ENCODE measurements at places on chromosomes 13 and 19. TPM values are rescaled to one million over a fixed set of nuclear protein-coding genes. Genes with fewer than 3 reads are reported as not detected.

ZNF878 gene
- total RNA-seq: not detected

IFNL1 gene
- not detected for total RNA-seq

ZNF136 gene
- 1.4 TPM for total RNA-seq

NKPD1 gene
- total RNA-seq: 0.73 TPM

ZNF565 gene
- total RNA-seq: 3.9 TPM

SRRM5 gene
- total RNA-seq: 0.79 TPM

SBSN gene
- 2.4 TPM for total RNA-seq

SIGLEC8 gene
- total RNA-seq: not detected

GPR183 gene
- total RNA-seq: not detected

PLEKHF1 gene
- total RNA-seq: 9.1 TPM

TARM1 gene
- total RNA-seq: not detected

ZNF730 gene
- not detected for total RNA-seq

ZFP14 gene
- total RNA-seq: 2.6 TPM

HSPB6 gene
- 0.19 TPM for total RNA-seq

CFD gene
- 27.5 TPM for total RNA-seq

RGS9BP gene
- 0.48 TPM for total RNA-seq

UBA52 gene
- 1,145 TPM for total RNA-seq

RAD23A gene
- 80.5 TPM for total RNA-seq
